ENCODE measurements at places on chromosomes 2 and 18.

DNA sequence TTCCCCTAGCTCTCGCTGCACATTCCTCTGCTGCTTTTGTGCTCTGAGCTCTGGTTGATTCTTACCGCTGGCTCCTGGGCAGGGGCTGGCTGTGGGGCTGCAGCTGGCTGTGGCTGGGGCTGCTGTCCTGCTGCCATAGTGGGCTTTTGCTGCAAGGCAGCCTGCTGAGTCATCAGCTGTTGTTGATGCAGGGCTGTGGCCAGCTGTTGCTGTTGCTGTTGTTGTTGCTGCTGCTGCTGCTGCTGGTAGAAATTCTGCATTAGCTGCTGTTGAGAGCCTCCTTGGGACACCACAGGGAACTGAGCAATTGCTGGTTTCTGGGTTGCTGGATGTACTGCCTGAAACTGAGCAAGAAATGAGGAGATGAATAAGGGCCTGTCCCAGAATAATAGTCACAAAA lies 77.2 kb upstream of the NFU1 start:
- no peak for DNase-seq

GRCh38 chr2:29012211-29012681 lies 31.1 kb downstream of the TOGARAM2 start:
- no peak for DNase-seq

- no peak for DNase-seq
These were observed 35.6 kb downstream of the EPAS1 start for GRCh38 chr2:46332686-46333281.

GRCh38 chr18:49020129-49020528 lies 69.4 kb upstream of the SMAD7 start:
- DNase-seq: no peak

- no peak for DNase-seq
These were observed 321.2 kb upstream of the CDH7 start for GRCh38 chr18:65429601-65430000.

DNA sequence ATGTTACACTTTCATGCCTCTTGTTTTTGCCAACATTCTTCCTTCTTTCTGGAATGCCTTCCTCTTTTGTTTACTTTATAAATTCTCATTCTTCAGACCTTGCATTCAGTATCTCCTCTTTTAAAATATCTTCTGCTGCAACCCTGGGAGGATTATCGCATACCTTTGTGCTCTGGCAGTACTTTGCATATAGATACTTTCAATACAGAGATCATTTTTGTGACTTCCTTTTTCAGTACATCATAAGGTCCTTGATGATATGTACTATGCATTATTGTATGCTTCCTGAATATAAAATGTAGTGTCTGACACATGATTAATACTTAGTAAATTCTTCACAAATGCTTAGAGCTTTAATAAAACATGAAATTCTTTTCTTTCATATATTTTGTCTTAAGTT lies 538.7 kb downstream of the TRIB2 start:
- no peak for DNase-seq

DNA sequence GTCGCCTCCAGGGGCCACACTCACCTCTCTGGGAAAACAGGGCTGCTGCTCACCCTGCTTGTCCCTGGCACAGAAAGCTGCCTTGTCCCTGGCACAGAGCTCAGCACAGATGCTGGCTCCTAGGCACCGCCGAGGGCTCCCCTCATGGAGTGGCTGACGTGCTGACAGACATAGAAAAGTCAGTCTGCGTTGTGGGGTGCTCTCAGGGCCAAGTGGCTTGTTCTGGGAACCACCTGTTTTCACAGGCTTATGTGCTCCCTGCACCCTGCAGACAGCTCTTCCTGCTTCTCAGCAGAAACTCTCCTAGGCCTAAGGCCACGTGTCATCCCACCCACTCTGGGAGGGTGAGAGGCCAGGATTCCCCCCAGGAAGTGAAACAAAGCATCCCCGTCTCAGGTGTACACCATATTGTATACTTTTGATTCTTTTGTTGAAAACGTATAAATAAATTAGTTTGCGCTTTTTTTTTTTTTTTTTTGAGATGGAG lies 84.7 kb upstream of the TMEM200C start:
- no peak for DNase-seq

GRCh38 chr2:11716689-11717321 lies 29.6 kb upstream of the LPIN1 start:
- no peak for DNase-seq

GRCh38 chr2:45567974-45568789 lies 42.9 kb downstream of the SRBD1 start:
- DNase-seq: no peak

GRCh38 chr2:132969371-132969985 lies 299.5 kb upstream of the LYPD1 start:
- DNase-seq: no peak

All from activated CD8-positive, alpha-beta memory T cell treated with anti-CD3 and anti-CD28 coated beads for 4 hours (primary cell).